Stromal cell of bone marrow (primary cell): ENCODE measurements at places on chromosomes 2 and 18.

DNA sequence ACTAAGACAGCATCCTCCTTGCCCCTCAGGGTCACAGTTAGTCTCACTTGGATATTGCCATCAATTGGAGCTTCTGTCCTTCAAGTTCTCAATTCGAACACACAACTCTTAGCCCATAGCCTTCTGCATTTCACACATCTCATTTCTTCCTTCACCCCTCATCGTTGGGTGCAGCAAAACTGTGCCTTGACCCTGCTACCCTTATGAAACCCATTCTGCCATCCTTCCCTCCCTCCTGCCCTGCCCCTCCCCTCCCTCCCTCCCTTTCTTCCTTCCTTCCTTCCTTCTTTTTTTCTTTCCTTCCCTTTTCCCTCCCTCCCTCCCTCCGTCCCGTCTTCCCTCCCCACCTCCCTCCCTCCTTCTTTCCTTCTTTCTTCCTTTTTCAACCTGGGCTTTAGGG is 80.7 kb upstream of the CYRIA start:
- no peak for DNase-seq

DNA sequence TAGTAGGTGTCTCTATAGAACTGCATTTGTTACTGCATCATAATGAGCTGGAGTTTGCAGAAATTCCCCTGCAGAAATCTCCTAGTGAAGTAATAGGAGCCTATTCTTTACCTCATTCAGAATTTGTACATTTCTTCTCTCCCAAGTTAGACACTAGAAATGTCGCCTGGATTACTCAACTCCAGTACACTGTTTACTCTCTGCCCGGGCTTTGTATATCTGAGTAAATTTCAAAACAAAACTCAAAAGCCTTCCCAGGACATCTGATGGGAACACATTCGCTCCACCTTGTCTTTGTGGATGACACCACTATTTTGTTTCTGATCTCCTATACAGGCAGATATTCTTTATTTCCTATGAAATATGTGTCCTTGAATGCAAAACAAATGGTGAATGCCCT is 76.8 kb downstream of the POU3F3 start:
- no peak for DNase-seq

DNA sequence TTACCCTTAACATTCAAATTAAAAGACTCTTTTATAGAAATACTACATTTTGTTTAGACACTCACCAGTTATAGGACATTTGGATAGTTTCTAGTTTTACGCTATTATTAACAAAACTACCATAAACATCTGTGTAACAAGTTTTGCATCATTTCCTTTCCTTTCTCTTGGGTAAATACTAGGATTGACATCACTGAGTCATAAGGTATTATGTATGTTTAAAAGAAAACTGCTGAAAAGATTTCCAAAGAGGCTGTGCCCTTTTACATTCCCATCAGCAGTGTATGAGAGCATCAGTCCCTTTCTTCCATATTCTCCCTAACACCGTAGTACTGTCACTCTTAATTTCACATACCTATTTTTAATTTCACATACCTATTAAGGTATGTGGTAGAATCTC is 130.6 kb downstream of the USP34 start:
- DNase-seq, result peak; percentile 9

- no peak for DNase-seq
These were observed 136.7 kb upstream of the ZFP36L2 start for GRCh38 chr2:43363120-43363519.

GRCh38 chr2:175445281-175445680 is 263.8 kb upstream of the ATP5MC3 start:
- DNase-seq, result no peak

DNA sequence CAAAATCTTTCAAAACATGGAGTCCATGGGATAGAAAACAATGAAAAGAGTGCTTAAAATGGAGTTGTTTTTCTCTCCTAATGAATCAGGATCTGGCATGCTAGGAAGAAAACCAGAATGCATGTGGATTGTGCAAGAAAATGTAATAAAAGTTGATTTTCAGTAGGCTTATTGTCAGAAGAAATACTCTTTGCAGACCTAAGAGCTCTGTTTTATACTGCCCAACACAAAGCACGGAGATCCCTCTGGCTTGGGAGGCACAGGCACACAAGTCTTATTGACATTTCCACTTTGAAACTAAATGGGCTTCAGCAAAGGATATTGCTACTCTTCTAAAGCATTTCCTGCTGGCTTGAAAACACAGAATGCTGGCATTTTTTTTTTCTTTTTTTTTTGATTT is 15.5 kb upstream of the DAPL1 start:
- no peak for DNase-seq

DNA sequence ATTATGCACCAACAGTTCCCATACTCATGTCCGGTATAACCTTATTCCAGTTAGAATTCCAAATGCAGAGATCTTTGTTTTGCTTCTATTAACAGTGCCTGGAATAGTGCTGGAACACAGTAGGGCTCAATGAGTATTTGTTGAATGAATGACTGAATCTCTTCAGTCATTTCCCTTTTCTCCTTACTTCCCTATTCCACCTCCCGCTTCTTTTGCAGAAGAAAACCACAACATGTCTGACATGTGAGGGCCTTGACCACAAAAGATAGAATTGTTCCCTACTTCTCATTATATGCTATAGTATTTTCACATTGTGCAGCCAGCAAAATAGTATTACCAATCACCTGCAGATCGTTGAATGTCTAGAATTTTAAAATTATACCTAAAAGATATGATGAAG is 19.5 kb upstream of the HNRNPLL start:
- DNase-seq, result no peak

GRCh38 chr2:186691231-186691630 is 2.6 kb upstream of the FAM171B start:
- no peak for DNase-seq

GRCh38 chr18:76357174-76357573 is 137.9 kb downstream of the ZNF516 start:
- DNase-seq, result no peak

GRCh38 chr18:67426486-67426885 is 90.0 kb downstream of the DSEL start:
- no peak for DNase-seq

GRCh38 chr2:161223139-161223732 is 63.0 kb downstream of the TANK start:
- DNase-seq, result peak; percentile 18

DNA sequence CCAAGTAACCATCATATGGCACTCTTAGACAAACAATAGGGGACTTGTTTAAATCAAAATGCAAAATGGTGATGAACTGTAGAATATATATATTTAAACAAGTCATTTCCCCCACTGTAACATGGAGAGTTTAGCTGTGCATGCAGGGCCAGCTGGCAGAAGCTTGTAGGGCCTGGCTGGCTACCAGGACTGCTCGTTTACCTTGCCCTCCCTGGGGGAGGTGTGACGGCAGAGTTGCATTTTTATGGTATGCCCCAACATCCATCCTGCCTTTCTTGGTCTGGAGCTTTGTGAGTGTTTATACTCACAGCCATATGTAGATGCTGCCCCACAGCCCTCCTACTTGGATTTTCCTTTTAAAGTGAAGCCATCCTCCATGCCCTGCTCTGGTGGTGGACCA is 101.7 kb upstream of the ZFP36L2 start:
- DNase-seq, result no peak

DNA sequence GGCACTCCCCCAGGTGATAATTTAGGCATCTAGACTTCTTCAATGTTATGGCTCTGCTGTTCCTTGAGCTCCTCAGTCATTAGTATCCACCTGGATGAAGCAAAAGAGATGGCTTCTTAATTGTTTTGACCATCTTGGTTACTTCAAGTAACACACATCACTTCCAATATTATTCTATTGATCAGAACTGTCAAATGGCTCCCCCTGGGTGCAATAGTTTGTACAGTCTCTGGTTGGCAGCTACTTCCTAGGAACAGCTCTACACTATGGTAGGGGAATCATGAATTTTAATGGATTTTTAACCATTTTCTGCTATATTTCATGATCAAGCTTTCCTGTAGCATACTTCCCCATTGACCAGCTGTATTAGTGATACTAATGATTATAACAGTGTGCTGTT is 157.0 kb downstream of the NYAP2 start:
- DNase-seq, result no peak

DNA sequence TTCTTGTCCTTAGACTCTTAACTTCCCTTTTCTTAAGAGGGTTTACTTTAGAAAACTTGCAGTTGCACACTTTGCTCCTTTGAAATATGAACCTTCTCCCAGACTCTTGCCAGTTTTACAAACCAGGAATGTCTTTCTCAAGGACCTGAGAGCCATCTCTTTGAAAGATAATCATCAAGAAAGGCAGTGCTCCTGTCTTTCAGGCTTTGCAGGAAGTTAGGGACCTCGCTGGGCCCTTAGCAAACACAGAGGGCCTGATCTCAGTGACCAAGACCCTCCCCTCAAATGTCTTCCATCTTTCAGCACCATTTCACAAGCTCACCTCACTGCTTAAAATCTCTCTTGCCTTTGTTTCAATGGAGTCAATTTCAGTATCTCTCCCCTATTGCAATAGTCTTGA is 32.0 kb upstream of the NYAP2 start:
- DNase-seq, result no peak

- DNase-seq, result peak; percentile 3
These were observed 363.3 kb upstream of the TFPI start for GRCh38 chr2:187917535-187917934.

DNA sequence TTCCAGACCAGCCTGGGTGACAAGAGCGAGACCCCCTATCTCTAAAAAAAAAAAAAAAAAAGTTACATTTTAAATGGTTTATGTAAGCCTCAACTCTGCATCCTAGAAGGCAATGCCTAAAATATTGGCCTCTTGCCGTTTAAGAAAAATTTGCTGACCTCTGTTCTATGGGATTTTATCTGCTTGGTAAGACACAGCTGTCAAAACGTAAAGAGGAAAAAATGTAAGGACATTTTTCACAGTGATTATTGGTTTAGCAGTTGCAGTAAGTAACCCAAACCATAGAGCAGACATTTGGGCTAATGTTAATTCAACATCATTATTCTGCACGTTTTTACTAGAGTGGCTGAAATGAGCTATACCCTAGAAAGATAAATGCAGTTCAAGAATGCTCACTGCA is 14.4 kb upstream of the E2F6 start:
- no peak for DNase-seq

DNA sequence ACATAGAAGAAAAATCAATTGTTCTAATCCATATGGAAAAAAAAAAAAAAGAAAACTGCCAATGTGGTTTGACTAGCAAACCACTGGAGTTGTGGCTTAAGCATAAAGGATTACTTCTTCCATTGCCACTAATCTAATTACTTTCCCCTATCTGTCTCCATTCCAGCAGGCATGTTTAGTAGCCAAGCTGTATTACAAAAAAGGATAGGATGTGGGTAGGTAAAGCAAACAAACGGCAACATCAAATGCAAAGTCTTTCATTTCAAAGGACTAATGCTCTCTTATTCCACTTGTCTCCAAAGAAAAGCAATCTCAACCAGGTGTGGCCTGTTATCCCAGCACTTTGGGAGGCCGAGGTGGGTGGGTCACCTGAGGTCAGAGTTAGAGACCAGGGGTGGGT is 36.5 kb downstream of the SLC8A1 start:
- DNase-seq, result no peak

GRCh38 chr2:99660616-99661406 is 171.0 kb upstream of the REV1 start:
- DNase-seq, result no peak

DNA sequence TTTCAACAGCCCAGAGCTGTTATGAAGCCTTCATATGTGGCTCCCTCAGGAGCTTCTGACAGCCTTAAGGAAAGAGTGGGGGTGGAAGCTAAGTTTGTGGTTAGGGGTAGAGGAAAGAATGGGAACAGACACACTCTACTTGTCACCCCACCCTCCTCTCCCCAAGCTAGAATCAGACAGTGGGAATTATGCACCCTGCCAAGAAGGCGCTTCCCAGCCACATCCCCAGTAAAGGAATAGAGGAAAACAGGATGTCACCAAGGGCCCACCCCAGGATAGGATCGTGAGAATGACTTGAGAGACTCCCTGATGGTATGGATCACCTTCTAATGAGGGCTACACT is 32.4 kb upstream of the EML4 start:
- DNase-seq, result no peak

- peak; percentile 91 for DNase-seq
These were observed 94.3 kb downstream of the RNF144A start for GRCh38 chr2:7011356-7012083.

- DNase-seq, result no peak
These were observed 71.2 kb downstream of the BCL11A start for GRCh38 chr2:60482222-60482621.

- no peak for DNase-seq
These were observed 458.6 kb upstream of the CDH2 start for GRCh38 chr18:28635530-28635929.

DNA sequence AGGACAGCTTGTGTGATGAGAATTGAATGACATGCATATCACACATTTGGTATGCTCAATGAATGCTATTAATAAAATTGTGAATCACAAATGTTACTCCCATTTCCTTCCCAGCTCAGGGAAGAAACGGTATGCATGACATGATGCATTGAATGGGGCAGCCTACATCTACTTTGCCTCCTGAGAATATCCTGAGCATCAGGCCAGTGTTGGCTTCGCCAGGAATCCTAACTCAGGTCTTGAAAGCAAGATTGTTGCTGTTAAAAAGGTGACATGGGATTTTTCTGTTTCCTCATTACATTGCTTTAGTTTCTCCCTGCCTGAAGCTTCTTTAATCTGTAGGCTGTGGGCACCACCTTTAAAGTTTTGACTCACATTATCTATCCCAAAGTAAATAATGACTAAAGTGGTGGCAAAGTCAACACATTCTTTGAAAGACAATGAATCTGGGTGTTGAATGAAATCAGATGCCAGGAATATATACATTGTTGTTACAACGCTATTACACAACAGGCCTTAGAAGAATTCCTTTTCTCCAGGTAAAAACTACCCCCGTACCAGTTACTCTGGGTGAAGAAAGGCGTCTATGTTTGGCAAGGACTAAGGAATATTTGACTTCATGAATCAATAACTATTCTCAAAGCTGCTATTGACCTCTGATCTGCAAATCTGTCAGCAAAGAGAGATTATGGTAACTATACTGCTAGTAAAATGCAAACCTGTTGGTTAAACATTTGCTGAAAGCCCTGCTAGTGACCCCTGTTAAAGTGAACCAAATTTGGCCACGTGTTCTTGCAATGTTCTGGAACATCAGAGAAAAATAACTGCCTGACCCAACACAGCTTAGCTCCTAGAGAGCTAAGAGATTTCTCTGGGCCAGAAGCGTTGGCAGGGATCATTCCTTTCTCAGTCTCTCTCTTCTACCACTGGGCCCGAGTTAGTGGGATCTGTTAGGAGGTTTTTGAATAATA is 30.5 kb upstream of the NEDD4L start:
- no peak for DNase-seq

GRCh38 chr18:58386780-58387179 is 242.1 kb downstream of the ALPK2 start:
- no peak for DNase-seq

GRCh38 chr2:175233135-175233719 is 51.7 kb upstream of the ATP5MC3 start:
- no peak for DNase-seq

GRCh38 chr18:79573921-79574491 is 105.6 kb upstream of the CTDP1 start:
- DNase-seq, result no peak

- DNase-seq, result no peak
These were observed 5.4 kb downstream of the COLEC11 start for GRCh38 chr2:3600256-3600855.

GRCh38 chr2:80141007-80141726 is 163.4 kb downstream of the LRRTM1 start:
- no peak for DNase-seq

- no peak for DNase-seq
These were observed 185.9 kb upstream of the LINC00305 start for GRCh38 chr18:64334748-64335147.

- peak; percentile 37 for DNase-seq
These were observed 36.1 kb downstream of the STPG4 start for GRCh38 chr2:47119001-47119400.

GRCh38 chr2:111167863-111168162 is 47.1 kb downstream of the BCL2L11 start:
- no peak for DNase-seq
